ENCODE measurements at places on chromosomes 3 and 15. TPM values are rescaled to one million over a fixed set of nuclear protein-coding genes. Genes with fewer than 3 reads are reported as not detected.

Gene CPN2
- not detected for total RNA-seq

Gene ZNF385D
- 0.43 TPM for total RNA-seq

GRCh38 chr3:121651684-121652083 is 9.0 kb downstream of the HCLS1 start:
- no peak for DNase-seq

DNA sequence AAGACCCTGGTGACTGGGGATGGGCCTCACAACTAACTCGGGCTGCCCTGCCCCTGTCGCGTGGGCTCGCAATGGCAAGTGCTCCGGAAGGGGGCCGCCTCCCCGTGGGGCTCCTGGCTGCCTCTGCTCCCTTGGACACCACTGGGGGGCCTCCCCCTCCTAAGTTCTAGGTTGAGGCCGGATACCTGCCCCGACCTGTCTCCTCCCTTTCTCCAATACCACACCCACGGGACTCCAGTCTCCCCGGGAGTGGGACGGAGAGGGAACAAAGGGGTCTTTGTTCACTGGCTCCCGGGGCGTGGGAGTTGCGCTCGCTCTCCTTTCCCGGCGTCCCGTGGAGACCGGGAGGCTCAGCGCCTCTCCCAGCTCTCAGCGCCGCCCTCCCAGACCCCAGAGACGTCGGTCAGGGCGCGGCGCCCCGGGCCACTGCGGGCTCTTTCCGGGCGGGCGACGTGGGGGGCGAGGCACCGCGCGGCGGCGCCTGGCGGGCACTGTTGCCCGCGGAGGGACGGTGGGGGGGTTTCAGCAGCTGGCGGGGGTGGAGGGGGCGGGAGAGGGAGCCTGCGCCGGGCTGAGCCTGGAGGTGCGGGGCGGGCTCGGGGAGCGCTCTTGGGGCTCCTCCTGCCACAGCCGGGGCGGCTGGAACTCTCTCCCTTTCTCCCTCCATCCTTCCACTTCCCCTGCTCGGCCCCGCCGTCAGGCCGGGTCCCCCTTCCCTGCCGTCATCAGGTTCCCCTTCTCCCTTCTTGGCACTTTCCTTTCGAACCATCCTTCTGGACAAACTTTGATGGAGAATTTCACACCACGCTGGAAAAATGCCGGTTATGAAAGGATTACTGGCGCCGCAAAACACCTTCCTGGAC is at the start of gene KCNH8:
KCNH8 (plus strand) TSS at position 606 of the 863 bp plus-strand sequence; CDS start at position 816, 210 bp downstream.
- DNase-seq, result no peak

DNA sequence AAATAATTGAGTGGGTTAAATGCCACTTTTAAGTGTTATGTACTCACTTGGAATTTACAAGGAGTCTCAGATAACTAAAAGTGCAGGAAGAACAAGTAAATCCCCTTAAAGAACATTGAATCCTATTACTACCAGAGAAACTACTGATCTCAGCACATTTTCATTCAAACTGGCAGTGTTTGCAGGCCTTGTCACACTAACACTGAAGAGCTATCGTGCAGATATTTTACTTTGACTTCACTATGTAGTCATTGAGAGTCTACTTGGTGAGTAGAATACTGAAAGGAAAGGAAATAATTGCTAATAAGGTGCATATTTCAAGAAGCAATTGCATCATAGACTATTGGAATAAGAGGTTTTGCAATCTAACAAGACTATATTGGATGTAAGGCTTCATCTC is 721.4 kb upstream of the CBLB start:
- no peak for DNase-seq

Data from epithelial cell of proximal tubule (primary cell).